CD4-positive, alpha-beta T cell treated with Interleukin-15 for 4 hours (primary cell): ENCODE measurements at places on chromosomes 11 and 22.

- DNase-seq, result no peak
These were observed 762.8 kb downstream of the FAM181B start for GRCh38 chr11:81970886-81971285.

GRCh38 chr11:8040921-8041285, 40.1 kb upstream of the TUB start:
- no peak for DNase-seq

DNA sequence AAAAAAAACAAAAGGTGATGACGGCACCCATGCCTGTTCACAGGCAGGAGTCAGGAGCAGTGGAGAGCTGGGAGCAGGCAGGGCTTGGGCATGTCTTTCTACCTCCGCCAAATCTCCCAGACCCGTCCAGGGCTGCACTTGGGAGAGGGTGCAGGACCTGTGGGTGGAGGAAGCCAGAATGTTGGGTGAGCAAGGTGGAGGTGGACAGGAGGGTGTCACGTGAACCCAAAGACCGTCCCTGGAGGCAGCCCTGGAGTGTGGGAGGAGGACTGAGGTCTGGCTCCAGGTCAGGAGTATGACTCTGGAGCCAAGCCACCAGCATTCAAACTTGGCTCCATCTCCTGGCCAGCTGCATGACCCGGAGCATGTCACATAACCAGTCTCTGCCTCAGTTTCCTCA, 26.6 kb upstream of the RELT start:
- DNase-seq, result no peak

- no peak for DNase-seq
These were observed 12.1 kb downstream of the CECR2 start for GRCh38 chr22:17381192-17381913.

- DNase-seq, result no peak
These were observed 51.1 kb upstream of the MUC15 start for GRCh38 chr11:26623076-26623659.

DNA sequence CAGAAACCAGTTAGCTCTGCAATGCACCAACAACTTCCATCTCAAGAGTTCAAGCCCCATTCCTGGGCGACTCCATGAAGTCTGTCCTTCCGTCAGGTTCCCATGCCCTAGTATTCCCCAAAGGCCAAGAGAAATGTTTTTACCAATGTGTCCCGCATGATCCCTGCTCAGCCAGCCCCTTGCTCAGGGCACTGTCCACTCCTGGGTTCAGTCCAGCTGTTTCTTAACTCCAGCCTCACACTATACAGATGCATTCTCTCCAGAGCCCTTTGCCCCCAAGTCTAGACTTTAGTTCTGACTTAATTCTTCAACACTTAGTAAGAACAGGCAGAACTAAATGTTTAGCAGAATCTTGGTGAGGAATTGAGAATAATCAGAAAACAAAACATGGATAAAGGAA, 497.5 kb downstream of the SOX6 start:
- no peak for DNase-seq

GRCh38 chr11:95682552-95682951, 107.0 kb downstream of the FAM76B start:
- no peak for DNase-seq
